Activated CD4-positive, alpha-beta T cell treated with anti-CD3 and anti-CD28 coated beads, Interleukin-2, amount 10 ng/mL, durations not matched to agents 7 days and 5 days (primary cell): ENCODE measurements at places on chromosomes 6 and 20.

DNA sequence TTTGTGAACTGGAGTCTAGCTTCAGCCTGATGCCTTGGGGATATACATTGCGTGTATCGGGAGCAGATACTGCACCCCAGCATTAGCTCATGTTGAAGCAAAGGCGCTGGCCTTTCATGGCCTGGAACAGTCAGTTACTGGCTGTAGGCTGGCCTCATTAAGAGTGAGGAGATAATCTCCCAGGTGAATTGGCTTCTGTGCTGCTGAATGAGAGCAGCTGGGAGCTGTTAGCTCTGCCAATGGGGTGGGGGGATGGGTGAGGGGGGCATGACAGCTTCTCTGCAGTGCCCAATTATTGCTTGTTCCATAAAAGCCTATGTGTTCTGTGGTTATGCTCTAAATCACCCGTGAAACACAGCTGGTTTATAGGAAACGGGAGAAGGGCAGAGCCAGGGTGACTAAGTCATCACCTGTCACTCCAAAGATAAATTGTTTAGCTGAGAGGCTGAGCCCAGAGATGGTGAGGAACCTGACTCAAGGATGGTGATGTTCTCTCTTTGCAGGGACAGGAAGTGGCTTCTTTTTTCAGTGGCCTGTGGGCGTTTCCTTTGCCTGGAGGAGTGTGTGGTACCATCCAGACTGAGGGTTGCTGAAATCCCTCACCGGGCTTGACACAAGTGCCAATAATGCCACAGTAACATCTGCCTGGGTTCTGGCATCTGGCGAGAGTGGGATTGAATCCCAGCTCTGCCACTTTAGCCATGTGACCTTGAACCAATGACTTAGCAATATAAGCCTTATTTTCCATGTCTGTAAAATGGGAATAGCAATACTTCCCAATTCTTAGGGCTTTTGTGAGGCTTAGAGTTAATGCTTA is 170.8 kb downstream of the BCAS1 start:
- no peak overlapping the region for H3K4me3 ChIP-seq
- DNase-seq: peak; percentile 88
- no peaks in the 10 kb centered on the region for H3K27me3 ChIP-seq
- peak overlapping the region; percentile 88 for H3K27ac ChIP-seq

DNA sequence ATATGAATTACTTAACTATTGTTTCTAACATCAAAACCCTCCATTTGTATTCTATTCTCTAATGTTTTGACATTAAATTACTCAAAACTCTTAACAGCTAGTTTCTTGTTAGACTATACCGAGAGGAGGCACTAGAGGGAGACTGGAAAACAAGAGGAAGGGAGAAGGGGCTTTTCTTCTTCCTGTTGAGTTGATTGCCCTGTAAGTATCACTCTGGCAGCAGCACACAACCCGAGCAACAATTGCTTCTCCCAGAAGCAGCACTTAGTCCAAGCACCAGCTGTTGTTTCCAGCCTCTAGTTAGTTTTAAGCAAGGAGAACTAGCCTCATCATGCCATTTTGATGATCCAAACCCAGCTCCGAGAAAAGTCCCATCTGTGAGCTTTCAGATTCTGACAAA is 603.8 kb downstream of the PRKN start:
- H3K27ac ChIP-seq: no peak overlapping the region
- no peak for DNase-seq
- H3K4me3 ChIP-seq: no peak overlapping the region
- no peaks in the 10 kb centered on the region for H3K36me3 ChIP-seq
- H3K27me3 ChIP-seq: no peaks in the 10 kb centered on the region

GRCh38 chr20:45833030-45833882 is at the start of gene SNX21:
TSS of gene SNX21 (plus strand) at chr20:45833799. CDS start at chr20:45833920, 121 bp downstream.
- peak within 1 kb of the TSS; percentile 52 for H3K27ac ChIP-seq
- no peaks in the 10 kb centered on the region for H3K36me3 ChIP-seq
- H3K4me3 ChIP-seq: peak within 1 kb of the TSS; percentile 72
- peaks cover 2% of the 10 kb centered on the region for H3K27me3 ChIP-seq
- peaks cover 11% of the 10 kb centered on the region for H3K4me1 ChIP-seq

- no peak overlapping the region for H3K27ac ChIP-seq
- H3K4me3 ChIP-seq: no peak overlapping the region
- no peaks in the 10 kb centered on the region for H3K36me3 ChIP-seq
- no peak for DNase-seq
Observed at GRCh38 chr6:164069350-164069990, 655.0 kb downstream of the QKI start.

DNA sequence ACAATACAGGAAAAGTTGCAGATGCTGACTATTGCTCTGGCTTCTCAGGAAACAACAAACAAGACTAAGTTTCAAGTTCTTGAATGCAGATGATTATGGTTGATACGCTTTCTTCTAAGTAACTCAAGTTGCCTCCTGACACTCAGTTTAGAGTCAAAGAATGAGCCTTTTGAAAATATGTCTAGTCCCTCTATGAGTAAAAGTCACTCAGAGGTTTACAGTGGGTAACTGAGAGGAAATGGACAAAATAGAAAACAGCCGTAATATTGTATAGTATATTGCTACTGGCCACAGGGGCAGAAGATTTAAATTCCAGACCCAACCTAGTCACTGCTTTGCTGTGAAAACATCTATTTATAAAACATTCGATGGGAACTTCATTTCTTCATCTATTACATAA is 280.0 kb upstream of the ID4 start:
- H3K36me3 ChIP-seq: no peaks in the 10 kb centered on the region
- no peak overlapping the region for H3K4me3 ChIP-seq
- DNase-seq: no peak
- no peaks in the 10 kb centered on the region for H3K4me1 ChIP-seq

GRCh38 chr6:5704708-5705107 is 302.0 kb downstream of the NRN1 start:
- H3K4me1 ChIP-seq: peaks cover 35% of the 10 kb centered on the region
- no peaks in the 10 kb centered on the region for H3K27me3 ChIP-seq
- H3K36me3 ChIP-seq: peaks cover 10% of the 10 kb centered on the region
- H3K4me3 ChIP-seq: no peak overlapping the region
- no peak for DNase-seq

GRCh38 chr6:127582777-127583462 is 5.9 kb downstream of the C6orf58 start:
- no peaks in the 10 kb centered on the region for H3K4me1 ChIP-seq
- H3K27ac ChIP-seq: no peak overlapping the region
- H3K36me3 ChIP-seq: no peaks in the 10 kb centered on the region

- no peak overlapping the region for H3K27ac ChIP-seq
- no peak overlapping the region for H3K4me3 ChIP-seq
- no peaks in the 10 kb centered on the region for H3K27me3 ChIP-seq
- no peaks in the 10 kb centered on the region for H3K4me1 ChIP-seq
- DNase-seq: no peak
Observed at GRCh38 chr6:112717401-112717800, 370.3 kb downstream of the RFPL4B start.

- no peaks in the 10 kb centered on the region for H3K27me3 ChIP-seq
- no peak for DNase-seq
- H3K36me3 ChIP-seq: no peaks in the 10 kb centered on the region
- H3K27ac ChIP-seq: no peak overlapping the region
- H3K4me1 ChIP-seq: peaks cover 14% of the 10 kb centered on the region
- no peak overlapping the region for H3K4me3 ChIP-seq
Observed at GRCh38 chr20:1083431-1084080, 34.8 kb upstream of the PSMF1 start.

DNA sequence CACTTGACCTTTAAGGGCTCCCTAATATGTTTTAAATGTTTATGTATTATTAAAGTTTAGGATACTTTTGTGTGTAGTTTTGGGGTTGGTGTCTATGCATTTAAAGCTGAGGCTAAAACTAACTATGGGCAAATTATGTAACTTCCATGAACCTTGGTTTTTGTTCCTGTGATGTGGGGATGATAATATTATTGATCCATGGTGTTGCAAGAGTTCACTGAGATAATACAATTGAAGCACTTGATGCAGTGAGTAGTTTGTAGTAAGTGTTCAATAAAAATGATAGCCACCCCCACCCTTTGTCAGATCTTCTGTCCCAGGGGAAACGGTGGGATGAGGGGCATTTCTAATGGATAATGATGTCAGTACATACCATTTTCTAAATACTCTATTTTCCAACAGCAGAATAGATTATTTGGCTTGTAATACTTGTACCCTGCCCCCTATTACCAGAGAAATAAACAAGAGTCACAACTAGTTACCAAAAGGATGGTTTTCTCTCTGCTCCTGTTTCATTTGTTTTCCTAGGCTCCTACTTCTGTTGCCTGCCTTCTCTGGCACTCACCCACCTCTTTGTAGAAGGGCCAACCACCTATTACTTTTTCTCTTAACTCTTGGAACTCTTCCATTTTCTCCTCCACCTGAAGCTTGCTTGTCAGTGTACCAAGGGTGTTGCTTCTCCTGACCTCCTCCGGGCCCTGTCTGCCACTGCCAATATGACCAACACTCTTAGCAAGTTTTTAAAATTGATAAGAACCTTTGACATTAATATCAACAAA is 97.9 kb downstream of the RCAN2 start:
- H3K27ac ChIP-seq: no peak overlapping the region
- no peaks in the 10 kb centered on the region for H3K36me3 ChIP-seq
- DNase-seq: no peak
- no peaks in the 10 kb centered on the region for H3K4me1 ChIP-seq

- no peak overlapping the region for H3K27ac ChIP-seq
- H3K36me3 ChIP-seq: no peaks in the 10 kb centered on the region
- no peaks in the 10 kb centered on the region for H3K4me1 ChIP-seq
- no peaks in the 10 kb centered on the region for H3K27me3 ChIP-seq
- no peak overlapping the region for H3K4me3 ChIP-seq
Observed at GRCh38 chr6:55941702-55942101, 66.3 kb upstream of the BMP5 start.

- H3K4me1 ChIP-seq: no peaks in the 10 kb centered on the region
- no peak for DNase-seq
- H3K4me3 ChIP-seq: no peak overlapping the region
- peaks cover 3% of the 10 kb centered on the region for H3K27me3 ChIP-seq
Observed at GRCh38 chr20:44051661-44052000, 135.4 kb downstream of the JPH2 start.

GRCh38 chr6:113121571-113121970 is 735.6 kb upstream of the MARCKS start:
- no peak overlapping the region for H3K4me3 ChIP-seq
- H3K4me1 ChIP-seq: no peaks in the 10 kb centered on the region
- H3K36me3 ChIP-seq: no peaks in the 10 kb centered on the region
- H3K27me3 ChIP-seq: no peaks in the 10 kb centered on the region
- H3K27ac ChIP-seq: no peak overlapping the region
- DNase-seq: no peak

DNA sequence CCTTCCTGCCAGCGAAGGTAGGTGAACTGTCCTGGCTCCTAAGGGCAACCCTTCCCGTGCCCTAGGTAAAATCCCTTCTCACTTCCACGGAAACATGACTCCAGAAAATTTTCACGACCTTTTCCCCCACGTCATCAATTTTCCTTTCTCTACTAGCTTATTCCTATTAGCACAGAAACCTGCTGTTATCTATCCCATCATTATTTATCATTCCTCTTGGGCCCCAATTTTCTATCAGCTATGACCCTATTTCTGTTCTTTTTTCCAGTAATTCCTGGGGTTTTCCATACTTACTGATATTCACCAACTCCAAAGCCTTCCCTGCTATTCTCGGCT is 23.8 kb upstream of the GCM1 start:
- no peak overlapping the region for H3K4me3 ChIP-seq
- H3K27me3 ChIP-seq: peaks cover under 1% of the 10 kb centered on the region
- H3K36me3 ChIP-seq: no peaks in the 10 kb centered on the region
- H3K27ac ChIP-seq: no peak overlapping the region

- no peak overlapping the region for H3K27ac ChIP-seq
- H3K4me3 ChIP-seq: no peak overlapping the region
- peaks cover 24% of the 10 kb centered on the region for H3K36me3 ChIP-seq
- peaks cover 15% of the 10 kb centered on the region for H3K4me1 ChIP-seq
- no peak for DNase-seq
Observed at GRCh38 chr6:170370416-170370815, 63.9 kb downstream of the FAM120B start.

GRCh38 chr6:25794784-25795183 is 37.1 kb downstream of the SLC17A1 start:
- no peak overlapping the region for H3K27ac ChIP-seq
- no peaks in the 10 kb centered on the region for H3K4me1 ChIP-seq
- no peaks in the 10 kb centered on the region for H3K36me3 ChIP-seq

- no peaks in the 10 kb centered on the region for H3K4me1 ChIP-seq
- DNase-seq: no peak
- peaks cover 6% of the 10 kb centered on the region for H3K27me3 ChIP-seq
- H3K4me3 ChIP-seq: no peak overlapping the region
- H3K36me3 ChIP-seq: no peaks in the 10 kb centered on the region
Observed at GRCh38 chr6:4512051-4512471, 264.1 kb upstream of the CDYL start.

DNA sequence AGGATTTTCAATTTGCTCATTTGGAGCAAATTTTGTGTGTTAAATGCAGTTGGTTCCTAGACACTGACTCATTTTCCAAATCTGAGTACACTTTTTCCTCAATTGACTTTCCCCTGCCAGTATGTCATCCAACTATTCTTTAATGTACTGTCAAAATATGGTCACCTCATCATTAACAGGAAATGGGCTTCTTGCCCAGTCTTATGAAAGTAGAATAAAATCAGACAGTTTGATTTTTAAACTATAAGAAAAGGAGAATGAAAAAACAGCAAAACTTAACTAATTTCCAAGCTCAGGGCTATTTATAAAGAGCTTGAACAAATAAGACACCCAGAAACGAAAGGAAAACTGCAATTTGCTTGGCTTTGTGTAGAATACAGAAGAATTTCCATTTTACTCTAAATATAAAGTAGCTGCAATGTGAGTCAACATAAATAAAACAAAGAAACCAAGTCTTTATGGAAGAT is 43.7 kb upstream of the RAB23 start:
- H3K4me3 ChIP-seq: no peak overlapping the region
- no peak for DNase-seq
- peaks cover 2% of the 10 kb centered on the region for H3K4me1 ChIP-seq
- H3K36me3 ChIP-seq: no peaks in the 10 kb centered on the region
- no peak overlapping the region for H3K27ac ChIP-seq

DNA sequence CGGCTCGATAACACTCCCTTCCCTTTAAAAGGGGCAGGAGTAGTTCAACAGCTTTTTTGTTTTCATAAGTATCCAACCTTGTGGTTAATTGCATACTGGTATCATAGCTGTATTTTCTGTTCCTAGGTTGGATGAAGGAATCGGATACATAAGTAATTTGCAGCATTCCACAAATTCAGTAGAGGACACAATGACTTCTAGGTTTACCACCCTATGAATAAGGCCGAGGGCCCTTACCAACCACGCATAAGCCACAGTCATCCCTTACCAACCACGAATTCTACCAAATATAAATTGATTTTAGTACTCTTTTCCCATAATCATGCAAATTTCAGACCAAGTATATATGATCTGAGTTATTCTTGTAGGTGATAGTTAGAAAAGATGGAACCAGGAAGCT is 36.3 kb downstream of the MCUR1 start:
- H3K27ac ChIP-seq: no peak overlapping the region
- no peak overlapping the region for H3K4me3 ChIP-seq
- H3K4me1 ChIP-seq: no peaks in the 10 kb centered on the region
- H3K36me3 ChIP-seq: no peaks in the 10 kb centered on the region
- no peak for DNase-seq
- no peaks in the 10 kb centered on the region for H3K27me3 ChIP-seq

DNA sequence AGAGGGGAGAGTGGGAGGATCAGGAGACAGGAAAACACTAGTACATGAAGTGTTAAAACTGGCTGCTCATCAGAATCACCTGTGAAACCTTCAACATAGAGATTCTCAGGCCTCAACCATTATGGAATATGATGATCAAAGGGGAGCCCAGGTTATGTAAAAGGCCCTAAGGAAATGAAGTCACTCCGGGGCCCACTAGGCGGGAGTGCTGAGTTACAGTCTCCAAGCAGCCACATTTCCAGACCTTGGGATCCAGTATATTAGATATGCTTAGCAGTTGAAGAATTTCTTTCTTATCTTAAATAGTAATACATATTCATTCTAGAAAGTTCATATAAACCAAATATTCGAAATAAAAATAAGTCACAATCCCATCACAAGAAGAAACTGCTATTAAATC is 476.3 kb downstream of the PRKN start:
- no peaks in the 10 kb centered on the region for H3K36me3 ChIP-seq
- no peaks in the 10 kb centered on the region for H3K4me1 ChIP-seq
- no peaks in the 10 kb centered on the region for H3K27me3 ChIP-seq
